ENCODE measurements at places on chromosomes 6 and 20.
A peak's percentile ranks its signal among the peaks of the same experiment; 100 is the strongest.

GRCh38 chr6:10405513-10405900 is 9.4 kb downstream of the TFAP2A start:
- no peak for DNase-seq

GRCh38 chr6:23350752-23351453 is 775.1 kb upstream of the NRSN1 start:
- no peak for DNase-seq

- peak; percentile 68 for DNase-seq
These were observed 4.5 kb upstream of the EBF4 start for GRCh38 chr20:2688041-2688591.

GRCh38 chr6:161444464-161444863 is 170.6 kb upstream of the AGPAT4 start:
- no peak for DNase-seq

GRCh38 chr6:110609101-110609500 is 132.7 kb upstream of the SLC22A16 start:
- no peak for DNase-seq

DNA sequence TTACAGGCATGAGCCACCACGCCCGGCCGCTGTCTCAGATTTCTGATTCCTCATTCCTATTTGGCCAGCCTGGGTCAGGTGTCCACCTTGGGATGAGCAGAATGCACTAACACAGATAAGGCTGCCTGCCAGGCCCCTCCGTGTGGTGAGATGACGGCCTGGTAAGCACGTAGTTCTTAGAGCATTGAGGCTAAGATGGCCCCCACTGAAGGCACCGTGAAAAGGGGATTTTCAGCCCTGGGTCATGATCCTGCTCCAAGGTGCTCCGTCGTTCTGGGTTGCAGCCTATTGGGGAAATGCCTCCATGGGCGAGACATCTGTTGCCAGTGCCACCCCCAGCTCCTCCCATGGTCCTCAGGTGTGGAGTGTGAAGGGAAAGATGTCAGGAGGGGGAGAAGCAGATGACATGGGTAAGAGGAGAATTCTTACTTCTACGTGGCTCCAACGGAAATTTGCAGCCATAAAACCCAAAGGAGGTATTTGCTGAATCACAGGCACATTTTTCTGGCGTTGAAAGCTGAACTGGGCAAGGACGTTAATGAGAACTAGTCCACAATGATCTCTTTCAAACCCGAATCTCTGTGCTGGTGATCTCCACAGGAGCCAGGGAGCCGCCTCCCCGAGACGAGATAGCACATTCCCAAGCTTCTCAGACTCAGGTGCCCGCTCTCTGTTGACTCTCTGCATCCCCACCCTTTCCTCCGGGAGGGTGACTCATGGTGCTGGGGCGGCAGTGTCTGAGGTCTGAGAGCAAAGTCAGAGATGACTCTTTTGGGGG is 34.0 kb upstream of the BMP6 start:
- DNase-seq, result no peak

DNA sequence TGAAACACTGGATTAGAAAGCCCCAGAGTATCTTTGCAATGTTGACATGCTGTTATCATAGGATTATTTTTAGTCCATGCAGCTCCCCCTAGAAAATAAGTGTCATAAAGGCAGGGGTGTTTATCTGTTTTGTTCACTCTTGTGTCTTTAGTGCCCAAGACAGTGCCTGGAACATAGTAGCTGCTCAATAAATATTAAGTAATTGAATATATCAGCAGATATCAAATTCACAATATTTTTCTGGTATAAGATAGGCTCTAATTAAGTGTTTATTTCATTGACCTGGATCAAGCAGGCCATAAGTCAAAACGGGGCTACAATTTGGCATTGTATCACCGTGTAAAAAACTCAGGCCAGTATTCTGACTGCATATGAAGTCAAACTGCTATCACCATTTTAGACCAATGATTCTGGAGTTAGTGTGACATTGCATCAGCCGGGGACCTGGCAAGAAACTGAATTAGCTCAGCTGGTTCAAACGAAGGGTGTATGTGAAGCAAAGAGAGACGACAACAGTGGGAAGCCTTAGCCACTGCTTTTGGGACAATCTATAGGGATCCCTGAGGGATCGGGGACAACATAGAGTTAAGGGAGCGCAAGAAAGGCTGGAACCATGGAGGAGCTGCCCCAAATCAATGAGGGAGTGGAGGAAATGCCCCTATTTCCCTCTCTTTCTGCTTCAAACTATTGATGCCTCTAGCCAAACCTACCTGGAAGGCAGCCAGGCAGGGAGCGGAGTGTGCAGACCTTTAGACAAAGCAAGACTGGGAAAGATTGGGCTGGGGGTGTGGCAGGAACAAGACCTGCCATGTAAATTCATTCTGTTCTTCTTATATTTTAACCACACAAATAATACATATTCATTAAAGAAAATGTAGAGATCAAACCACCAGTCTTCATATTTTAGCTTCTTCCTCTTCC is 112.2 kb downstream of the PLEKHG1 start:
- no peak for DNase-seq

DNA sequence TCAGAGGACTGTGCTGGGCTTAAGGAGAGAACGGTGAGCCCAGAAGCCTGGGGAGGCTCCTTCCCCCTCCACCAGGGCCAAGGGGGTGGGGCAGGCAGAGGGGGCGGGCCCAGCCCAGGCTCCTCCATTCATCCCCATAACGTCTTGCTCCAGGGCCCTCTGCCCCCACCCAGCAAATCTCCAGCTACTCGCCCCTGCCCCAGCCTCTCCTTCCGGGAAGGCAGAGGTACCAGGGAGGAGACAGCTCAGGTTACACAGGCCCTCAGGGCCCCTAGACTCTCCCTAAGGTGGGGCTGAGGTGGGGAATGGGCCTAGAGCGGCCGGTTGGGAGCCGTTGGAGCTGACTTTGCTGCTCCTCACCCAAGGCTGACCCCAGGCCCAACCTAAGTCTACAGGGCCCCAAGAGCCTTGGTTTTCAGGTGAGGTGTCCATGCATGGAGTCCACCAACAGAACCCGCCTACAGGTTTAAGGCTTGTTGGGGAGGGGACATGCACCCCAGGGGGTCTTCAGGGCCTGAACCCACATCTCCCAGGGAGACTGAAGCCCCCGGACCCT is 1.2 kb downstream of the LAMA5 start:
- DNase-seq, result no peak

DNA sequence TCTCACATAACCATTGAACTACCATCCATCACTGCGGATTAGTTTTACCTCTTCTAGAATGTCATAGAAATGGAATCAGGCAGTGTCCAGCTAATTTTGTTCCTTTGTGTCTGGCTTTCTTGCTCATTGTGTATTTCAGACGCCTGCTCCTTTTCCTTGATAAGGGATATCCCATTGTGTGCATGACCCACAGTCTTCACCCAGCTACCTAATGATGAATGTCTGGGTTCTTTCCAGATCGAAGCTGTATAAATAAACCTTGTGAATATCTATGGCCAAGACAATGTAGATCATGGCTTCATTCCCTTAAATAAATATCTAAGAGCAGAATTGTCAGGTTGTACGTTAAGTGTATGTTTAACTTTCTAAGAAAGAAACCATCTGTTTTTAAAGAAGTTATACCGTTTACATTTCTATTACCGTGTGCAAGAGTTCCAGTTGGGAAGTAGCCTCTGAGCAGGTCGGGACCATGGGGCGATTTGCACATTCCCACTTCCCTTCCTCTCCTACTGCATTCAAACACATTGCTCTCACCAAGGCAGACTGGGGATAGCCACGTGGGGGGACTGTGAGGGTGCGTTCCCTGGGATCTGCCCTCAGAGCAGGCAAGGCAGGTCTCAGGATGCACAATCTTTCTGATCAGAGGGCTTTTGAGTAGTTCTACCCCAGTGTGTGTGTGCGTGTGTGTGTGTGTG is 13.1 kb downstream of the CD93 start:
- no peak for DNase-seq

GRCh38 chr6:85078058-85078457 is 313.7 kb upstream of the TBX18 start:
- no peak for DNase-seq

GRCh38 chr6:112971651-112972050 is 624.5 kb downstream of the RFPL4B start:
- no peak for DNase-seq

GRCh38 chr6:158150701-158151100 is 17.4 kb downstream of the SERAC1 start:
- DNase-seq, result no peak

DNA sequence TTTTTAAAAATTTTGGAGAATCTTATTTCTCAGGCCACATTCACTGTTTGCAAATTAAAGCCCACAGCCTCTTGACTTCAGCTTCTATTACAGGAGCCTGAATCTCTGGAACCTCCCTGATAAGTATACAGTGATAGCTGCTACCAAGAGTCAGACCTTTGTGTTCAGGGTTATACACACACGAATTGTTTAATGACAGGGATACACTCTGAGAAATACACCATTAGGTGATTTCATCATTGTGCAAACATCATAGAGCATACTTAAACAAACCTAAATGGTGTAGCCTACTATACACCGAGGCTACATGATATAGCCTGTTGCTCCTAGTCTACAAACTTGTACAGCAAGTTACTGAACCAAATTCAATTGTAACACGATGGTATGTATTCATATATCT is 473.9 kb downstream of the PKHD1 start:
- no peak for DNase-seq

DNA sequence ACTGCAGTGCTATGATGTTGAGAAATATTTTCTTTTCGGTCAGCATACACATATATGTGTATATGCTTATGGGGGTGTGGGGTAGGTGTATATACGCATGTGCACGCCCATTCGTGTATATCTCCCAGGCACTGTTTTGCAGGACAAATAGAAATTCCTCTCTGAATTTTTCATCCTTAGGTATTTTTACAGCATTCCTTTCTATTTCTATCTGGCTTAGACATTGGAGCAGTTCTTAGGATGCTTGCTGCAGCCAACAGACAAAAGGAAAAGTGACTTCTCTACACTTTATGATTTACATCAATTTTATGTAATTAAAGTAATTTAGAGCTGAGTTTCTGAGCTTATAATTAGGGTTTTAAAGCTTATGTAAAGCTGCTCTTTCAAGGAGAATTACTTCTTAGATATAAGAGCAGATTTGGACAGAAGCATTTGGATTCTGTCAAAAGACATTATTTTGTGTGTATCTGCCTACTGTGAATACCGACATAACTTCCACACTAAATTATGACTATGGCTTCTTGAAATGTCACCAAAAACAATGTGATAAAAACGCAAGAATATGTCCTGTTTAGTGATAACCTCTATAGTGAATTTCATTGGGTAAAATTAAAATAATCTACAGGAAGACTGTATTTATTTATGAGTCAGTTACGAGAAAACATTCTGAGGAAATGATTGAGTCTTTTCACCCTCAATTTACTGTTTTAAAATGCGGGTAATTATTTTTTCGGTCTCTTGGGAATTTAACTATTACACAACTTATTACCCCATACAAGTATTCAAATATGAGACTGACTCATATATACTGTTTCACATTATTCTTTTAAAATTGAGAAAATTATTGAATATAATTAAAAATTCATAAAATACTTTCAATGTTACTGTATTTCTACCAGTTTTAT is 21.3 kb upstream of the CEP43 start:
- no peak for DNase-seq

DNA sequence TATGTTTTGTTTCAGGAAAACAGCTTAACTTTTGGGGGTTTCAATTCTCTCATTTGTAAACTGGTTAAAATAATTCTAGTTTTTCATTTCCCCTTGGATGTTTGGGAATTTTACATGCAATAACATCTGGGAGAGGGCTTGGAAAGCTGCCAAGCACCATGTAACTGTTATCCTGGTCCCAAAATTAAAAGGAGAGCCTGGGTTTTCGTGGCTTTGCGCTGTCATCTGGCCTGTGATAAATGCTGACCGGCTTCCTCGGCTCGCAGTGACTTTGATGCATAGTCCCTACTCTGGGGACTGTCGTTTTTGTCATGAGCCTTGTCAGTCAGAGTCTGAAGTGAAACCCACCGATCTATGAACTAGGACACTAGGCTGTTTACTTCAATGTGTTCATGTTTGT is 12.2 kb downstream of the SLC35F1 start:
- DNase-seq, result no peak

GRCh38 chr20:1809131-1809572 is 86.1 kb upstream of the SIRPA start:
- DNase-seq, result no peak

DNA sequence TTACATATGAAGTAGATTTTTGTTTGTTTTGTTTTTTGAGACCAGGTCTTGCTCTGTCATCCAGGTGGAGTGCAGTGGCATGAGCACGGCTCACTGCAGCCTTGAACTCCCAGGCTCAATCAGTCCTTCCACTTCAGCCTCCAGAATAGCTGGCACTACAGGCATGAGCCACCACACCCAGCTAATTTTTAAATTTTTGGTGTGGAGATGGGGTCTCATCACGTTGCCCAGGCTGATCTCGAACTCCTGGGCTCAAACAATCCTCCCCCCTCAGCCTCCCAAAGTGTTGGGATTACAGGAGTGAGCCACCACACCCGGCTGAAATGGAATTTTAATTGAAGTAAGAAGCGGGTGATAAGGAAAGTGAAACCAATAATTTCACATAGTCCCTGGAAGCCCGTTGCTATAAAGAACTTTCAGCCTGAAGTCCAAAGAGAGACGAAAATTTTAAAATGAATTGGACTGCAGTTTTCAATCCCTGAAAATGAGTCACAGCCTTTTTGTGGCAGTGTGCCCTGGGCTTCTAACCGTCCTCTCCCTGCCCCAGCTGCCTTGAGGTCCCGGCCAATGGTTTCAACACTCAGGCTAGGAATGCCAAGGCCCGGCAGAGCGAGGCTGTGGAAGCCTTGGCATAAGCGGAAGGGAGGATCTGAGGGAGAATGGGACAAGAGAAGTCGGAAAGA is 757 bp downstream of the RAET1E start:
- no peak for DNase-seq

- DNase-seq, result no peak
These were observed 74.3 kb downstream of the RALGAPA2 start for GRCh38 chr20:20637998-20638725.

DNA sequence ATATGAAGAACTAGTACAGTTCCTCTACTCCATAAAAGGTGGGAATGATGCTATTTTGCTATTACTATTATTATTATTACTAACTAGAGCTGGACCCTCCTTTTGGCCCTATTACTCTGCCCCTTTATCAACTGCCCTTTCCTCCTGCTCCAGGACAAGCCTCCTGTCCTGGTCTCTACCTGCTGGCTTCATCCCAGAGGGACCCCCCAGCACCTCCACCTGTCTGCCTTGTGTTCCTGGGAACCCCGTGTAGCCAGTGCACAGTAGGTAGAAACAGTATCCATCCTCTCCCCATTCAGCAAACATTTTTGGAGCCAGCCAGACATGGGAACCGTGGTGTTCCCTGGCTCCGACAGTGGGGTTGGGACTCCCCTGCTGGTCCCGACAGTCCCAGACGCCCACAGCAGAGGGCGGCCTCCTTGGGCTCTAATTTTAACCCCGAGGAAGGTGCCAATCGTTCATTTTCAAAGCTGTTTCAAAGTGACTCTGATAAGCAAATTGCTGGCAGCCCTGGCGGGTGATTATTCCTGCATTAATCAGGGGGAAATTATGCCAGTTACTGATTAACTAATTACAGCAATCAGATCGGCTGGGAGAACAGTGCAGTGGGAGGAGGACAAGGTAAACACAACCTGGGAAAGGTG is 44.2 kb upstream of the MDGA1 start:
- DNase-seq, result no peak

All from GM10248 (cell line).